ENCODE measurements at places on chromosomes 5 and 9.

DNA sequence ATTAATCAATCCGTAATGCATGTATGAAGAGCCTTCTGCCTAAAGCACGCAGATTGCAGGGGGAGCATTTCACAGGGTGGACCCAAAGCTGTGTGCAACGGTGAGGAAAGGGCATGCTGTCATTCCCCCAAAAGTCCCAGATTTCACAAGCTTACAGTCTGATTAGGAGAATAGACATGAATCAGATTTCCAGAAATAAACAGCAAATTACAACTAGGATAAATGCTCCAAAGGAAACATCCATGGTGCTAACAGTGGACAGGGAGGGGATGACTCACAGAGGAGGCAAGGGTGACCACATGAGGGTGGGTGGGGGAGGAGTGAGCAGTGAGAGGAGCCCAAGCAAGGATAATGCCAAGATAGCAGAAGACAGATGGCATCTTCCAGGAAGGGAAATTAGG lies 258.4 kb upstream of the TAS2R1 start:
- no peak for DNase-seq

DNA sequence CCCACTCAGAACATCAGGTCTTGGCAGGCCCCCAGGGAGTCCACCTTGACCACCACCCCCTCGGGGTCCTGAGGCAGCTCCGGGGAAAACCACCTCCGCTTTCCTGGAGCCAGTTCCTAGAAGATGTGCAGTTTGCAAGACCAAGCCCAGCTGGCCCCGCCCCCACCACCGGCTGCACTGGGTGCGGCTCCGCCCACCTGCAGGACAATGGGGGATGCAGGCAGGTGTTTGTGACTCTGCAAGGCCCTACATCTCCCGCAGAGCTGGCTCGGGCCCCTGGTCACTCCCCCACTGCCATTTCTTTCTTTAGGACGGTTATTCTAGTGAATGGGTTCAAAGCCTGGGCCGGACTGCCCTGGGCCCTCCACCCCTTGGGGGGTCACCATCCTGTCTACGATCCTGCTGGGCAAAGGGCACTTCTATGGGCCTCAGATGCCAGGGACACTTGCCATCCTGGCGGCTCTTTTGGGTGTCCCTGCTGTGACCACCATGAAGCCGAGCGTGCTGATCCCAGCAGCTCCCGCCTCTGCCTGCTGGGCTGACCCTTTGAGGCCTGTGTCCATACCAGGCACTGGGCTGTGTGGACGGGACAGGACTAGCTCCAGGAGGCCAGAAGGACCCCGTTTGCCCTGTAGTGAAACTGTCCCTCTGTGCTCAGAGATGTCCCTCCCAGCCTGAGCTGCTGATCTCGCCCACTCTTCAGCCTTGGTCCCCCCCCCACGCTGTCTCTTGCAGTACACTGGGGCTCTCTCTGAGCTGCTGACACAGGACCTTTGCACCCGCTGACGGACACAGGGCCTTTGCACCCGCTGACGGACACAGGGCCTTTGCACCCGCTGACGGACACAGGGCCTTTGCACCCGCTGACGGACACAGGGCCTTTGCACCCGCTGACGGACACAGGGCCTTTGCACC lies 5.9 kb upstream of the NACC2 start:
- no peak for DNase-seq

- no peak for DNase-seq
These were observed 125.1 kb upstream of the FST start for GRCh38 chr5:53355316-53355715.

GRCh38 chr9:108244686-108245085 lies 611.1 kb downstream of the ACTL7B start:
- no peak for DNase-seq

DNA sequence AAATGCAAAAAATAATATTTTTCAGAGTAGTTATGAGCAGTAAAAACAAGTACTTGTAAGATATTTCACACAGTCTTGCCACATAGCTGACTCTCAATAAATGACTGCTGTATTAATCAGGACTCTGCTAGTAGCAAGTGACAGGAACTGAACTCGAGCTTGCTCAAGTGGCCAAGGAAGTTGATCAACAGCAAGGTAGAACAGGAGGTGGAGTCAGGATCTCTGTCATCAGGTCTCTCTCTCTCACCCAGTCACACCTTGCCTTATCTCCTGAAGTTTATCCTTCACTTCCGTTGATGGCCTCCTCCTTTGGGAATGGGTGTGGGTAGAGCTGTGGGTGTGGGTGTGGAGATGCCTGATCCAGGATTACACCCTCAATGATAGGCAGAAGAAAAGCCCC lies 107.0 kb downstream of the GPBP1 start:
- DNase-seq, result no peak

- DNase-seq, result no peak
These were observed 40.3 kb upstream of the CDKN2AIPNL start for GRCh38 chr5:134451936-134452505.

All from Panc1 (cell line).